Stimulated activated CD8-positive, alpha-beta memory T cell treated with anti-CD3 and anti-CD28 coated beads, Interleukin-4, amount 100 ng/mL, for 4 hours (primary cell): ENCODE measurements at places on chromosomes 1 and 21.

DNA sequence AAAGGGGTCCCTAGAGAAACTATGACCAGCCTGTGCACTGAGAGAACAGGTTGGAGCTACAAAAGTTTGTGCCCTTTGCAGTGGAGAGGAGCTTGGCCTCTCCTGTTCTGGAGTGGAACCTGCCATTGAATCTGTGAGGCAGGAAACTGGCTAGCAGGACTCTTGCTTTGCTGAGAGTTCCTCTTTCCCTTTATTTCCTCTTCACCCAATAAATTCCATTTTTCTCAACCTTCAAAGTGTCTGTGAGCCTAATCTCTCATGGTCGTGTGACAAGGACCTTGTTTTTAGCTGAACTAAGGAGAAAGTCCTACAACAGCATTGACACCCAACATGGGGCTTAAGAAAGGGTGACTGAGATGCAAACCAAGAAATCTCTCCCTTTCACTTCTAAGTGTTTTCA is 42.7 kb upstream of the FASLG start:
- DNase-seq = no peak

GRCh38 chr1:28326984-28327383 is 1.9 kb upstream of the MED18 start:
- no peak for DNase-seq

DNA sequence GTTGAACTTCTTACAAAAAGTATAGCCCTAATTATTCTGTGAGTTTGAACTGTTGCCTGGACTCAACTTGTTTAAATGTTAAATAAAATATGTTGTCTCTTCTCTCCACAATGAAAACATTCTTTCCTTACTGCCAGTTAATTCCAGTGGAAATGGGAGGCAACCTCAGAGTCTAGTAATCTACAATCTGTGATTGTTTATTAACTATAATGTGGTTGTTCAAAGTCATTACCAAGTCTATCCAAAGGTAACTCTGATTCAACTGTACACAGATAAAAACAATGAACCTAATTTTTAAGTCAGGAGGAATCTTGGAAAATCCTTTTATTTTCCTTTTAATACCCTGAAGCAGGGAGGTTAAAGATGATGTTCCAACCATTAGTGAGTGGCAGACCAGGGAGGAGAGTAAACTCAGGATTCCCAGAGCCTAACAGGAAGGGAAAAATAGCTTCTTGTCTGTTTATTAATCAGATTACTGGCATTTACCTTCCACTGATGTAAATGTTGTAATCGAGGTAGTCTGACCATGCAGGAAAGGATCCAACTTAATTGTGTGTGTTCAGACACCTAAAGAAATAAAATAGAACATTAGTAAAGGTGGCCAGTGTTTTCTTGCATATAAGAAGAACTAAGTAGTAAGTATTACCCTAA is 57.1 kb upstream of the TBX15 start:
- no peak for DNase-seq

DNA sequence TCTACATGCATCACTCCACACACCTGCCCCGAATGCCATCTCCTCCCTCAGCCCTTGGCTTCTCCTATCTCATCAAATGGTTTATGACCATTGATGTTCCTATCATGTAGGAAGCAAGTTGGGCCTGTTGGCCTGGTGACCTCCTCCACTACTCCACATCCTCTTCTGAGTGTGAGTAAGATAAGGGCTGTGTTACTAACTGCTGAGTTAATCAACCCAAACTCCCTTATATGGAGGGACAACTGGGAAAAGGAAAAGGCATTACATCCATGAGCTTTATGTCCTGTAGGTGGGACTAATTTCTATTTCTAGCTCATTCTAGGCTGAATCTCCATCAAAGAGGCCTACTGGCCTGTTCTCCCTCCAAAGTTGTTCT is 57.6 kb downstream of the WLS start:
- DNase-seq = no peak

DNA sequence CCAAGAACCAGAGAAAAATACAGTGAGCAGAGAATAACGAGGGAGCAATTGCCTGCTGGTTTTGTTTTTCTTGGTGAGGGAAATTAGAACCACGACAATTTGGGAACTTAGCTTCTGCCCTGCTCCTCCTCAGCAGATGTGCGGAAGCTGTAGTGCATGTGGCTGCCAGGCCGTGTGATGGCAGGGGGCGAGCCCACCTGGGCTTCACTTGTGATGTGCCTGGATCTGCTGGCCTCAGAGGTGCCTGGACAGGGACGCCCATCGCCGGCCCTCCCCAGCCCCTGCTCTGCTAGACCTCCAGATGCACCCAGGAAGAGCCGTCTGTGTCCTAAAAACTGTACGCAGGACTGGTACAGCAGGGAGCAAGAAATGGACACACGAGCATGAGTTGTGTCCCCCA is 28.5 kb upstream of the C1orf174 start:
- no peak for DNase-seq

DNA sequence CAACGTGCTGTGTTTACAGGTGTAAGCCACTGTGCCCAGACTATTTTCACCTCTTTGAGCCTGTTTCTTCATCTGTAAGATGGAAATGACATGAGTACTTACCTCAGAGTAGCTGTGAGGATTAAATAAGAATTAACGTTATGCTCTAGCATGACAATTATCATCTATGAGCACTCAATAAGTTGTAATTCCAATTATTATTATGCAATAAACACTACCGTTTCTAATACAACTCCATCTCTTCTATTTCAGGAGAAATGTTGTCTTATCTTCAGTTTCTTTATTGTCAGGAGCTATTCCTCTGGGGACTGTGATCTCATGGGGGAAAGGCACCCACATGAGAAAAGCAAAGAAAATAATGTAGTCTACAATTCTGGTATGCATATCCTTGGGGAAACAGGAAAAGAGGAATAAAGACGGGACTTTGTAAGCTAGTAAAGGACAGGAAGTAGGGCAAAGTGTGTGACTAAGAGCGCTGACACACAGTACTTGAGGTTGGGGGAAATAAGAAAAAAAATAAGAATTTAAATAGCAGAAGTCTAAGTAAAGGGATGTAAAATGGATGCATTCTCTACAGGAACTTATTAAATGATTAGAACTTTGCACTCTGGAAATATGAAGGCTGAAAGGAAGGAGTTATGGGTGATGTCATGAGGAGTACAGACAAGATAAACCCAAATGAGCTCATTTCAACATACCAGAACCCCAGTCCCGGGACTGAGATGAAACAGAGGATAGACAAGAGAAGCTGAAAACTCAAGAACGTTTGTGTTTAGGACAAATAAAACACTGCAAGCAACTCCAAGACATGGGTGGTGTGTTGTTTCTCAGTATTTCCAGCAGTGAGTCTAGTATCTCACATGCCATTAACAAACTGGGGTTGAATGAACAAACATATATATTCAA is 9.8 kb downstream of the PHC2 start:
- DNase-seq = no peak

DNA sequence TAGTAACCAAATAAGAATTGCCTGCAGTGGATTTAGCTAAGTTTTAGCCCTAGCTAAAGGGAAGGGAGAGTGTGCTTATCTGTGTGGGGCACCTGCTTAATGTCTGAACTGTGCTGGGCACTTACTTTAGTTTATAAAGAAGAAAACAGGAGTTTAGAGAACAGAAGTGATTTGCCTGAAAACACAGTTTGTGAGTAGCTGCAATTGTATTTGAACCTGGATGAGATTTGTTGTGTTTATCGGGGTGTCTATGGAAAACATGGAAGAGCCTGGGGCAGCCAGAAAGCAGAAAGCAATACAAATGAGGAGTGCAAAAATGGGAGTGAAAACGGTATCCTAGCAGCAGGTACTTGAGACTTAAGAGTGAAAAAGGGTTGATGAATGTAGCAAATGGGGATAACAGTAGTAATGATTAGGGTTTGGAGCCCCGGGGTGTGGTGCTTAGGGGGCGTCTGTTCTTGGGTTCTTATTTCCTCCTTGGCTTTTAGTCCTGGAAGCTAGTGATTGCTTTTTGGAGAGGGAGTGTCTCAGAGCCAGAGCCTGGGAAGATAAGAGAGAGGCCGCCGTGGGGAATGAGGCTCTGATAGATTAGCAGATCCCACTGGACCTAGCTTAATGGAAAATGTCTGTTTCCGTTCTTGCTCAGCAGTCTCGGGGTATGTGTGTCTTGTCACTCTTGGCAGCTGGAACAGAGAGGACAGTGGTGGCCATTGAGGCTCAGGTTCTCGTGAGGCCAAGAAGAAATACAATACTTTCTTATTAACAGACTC is 5.6 kb downstream of the PRCC start:
- DNase-seq = no peak

GRCh38 chr1:86636898-86637297 is 67.5 kb upstream of the SH3GLB1 start:
- DNase-seq = no peak

DNA sequence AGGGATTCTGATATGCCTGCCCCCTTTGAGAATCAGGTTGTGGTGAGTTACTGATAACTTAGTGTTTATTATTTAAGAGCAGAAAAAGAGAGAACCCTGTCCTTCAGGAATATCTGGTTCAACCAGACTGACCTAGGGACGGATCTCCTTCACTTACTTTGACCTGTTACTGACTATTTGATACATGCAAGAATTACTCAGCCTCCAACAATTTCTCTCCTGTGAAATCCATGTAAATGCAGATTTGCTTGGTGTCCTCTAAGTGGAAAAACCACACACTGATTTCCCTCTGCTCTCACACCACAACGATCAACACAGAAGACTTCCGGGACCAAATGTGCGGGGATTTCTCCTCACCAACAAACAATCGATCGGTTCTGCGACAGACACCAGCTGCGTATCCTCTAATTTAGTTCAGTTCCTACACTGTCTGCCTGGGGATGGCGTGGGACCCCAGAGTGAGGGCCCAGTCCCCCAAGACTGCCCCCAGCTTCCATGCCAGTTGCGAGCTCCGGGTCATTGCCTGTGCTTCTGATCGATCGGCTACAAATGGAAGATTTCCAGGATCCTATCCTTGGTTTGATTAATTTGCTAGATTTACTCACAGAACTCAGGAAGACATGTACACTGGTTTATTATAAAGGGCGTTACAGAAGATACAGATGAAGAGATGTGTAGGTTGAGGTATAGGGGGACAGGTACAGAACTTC is 51.7 kb downstream of the BACE2 start:
- DNase-seq = no peak

DNA sequence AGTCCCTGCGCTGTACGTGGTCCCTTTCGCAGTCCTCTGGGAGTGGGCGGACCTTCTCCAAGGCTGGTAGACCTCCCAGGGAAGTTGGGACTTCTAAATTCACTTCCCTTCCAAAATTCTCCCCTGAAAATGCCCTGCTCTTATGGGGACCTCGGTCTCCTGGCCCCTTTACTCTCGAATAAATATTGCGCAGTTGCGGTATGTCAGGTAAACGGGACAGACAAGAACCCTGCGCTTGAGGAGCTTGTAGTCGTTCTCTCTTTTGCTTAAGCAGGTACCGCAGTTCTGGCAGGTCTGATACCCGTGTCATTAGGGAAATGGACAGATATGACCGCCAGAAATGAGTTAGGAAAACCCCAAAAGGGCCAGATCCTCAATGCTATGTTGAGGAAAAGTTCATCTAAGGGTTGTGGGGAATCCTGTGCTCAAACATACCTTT is 561 bp downstream of the KIF2C start:
- DNase-seq = no peak

DNA sequence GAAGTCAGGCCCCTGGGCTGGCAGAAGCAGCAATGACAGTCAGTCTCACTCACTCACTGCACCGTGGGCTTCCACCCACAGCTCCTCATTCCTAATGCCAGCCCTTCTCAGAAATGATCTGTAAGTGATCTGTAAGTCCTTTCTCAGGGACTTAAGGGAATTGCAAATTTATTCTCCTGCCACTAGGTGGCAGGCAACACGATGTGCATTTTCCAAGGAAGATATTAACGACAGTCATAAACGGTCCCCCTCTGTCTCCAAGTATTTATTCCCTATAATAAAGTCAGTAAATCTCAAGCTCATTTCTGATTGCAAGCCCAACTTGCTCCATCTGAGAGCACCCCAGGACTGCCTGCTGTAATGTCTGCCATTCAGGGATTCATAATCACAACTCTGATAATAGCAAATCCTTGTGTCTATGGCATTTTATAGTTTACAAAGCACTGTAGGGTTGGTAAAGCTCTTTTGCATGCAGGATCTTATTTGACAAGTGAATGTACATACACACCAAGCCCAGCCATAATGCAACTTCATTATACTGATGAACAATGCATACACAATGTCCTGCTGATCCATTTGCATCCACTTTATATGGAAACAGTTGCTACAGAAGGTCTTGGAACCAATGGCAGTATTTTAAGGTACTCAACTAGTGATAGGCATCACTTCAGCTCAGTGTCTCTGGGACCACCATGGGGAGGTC is 380.5 kb upstream of the CAMK1G start:
- no peak for DNase-seq

- no peak for DNase-seq
Measured at GRCh38 chr1:33089457-33089856, 8.5 kb downstream of the AZIN2 start.

DNA sequence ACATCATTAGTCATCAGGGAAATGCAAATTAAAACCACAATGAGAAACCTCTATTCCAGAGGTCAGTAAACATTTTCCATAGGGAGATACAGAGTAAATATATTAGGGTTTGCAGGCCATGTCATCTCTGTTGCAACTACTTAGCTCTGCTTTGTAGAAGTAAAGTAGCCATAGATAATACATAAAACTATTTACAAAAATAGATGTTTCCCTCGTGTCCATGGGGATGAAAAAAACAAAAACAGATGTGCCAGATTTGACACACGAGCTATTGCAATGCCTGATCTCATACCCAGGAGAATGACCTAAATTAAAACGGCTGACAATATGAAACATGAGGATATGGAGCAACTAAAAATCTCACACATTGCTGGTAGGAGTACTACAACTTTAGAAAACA is 17.3 kb downstream of the LTN1 start:
- no peak for DNase-seq

DNA sequence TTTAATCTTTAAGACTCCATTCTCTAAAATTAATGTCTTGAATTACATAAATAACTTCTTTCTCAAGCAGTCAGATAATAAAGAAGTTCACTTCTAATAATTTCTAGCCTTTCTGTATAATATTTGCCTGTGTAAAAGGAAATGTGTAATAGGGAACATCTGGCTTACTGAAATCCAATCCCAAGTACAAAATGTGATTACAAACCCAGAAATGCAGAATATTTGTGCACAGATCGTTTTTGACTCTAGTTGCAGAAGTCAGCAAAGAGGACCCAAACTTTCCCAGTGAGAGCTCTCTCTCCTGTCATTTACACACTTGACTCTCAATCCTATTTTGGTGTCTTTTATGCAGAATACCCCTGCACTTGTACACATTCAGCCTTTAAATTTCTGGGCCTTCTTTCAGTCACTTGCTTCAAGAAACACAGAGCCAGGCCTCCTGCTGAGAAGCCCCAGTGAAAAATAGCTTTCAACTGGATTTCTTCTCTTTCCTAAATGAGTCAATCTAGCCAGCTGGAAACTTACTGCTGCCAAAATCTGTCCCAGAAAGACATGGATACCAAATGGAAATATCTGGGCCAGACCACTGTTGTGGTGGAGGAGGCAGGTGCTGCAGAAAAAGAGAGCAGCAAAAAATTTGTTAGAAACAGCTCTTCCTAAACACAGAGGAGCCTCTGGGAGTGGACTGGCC is 68.5 kb upstream of the ADAM30 start:
- DNase-seq = no peak
